ENCODE measurements at places on chromosomes 13 and 19.

DNA sequence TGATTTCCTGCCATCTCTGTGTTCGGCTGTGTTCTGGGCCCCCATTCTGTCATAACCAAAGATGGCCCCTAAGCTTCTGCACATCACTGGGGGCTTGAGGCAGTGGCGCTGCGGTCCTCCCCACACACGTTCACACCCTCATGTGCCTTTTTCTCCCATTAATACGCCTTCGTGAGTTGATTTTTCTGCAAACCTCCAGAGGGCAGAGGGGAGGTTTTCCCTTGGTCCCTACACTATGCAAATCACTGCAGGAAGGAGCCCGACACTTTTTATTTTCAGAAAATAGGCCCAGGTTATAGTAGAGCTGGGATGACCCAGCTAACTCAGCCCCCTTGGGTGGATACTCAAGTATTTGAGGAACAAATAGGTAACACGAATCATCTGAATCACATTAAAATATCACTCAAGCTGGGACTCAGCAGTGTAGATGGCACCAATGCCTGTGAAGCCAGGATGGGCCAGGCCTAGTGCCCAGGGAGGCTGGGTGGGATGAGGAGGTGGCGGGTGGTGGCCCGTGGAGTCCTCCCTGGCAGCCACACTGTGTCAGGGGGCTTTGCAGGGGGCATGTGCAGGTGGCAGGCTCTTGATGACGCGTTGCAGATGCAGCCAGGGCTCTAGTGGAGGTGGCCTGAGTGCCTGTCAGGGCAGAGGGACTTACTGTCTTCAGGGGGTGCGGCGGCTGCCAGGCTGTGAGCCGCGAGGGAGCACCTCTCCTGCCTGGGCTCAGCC, 234.3 kb downstream of the TEX29 start:
- no peak for DNase-seq

DNA sequence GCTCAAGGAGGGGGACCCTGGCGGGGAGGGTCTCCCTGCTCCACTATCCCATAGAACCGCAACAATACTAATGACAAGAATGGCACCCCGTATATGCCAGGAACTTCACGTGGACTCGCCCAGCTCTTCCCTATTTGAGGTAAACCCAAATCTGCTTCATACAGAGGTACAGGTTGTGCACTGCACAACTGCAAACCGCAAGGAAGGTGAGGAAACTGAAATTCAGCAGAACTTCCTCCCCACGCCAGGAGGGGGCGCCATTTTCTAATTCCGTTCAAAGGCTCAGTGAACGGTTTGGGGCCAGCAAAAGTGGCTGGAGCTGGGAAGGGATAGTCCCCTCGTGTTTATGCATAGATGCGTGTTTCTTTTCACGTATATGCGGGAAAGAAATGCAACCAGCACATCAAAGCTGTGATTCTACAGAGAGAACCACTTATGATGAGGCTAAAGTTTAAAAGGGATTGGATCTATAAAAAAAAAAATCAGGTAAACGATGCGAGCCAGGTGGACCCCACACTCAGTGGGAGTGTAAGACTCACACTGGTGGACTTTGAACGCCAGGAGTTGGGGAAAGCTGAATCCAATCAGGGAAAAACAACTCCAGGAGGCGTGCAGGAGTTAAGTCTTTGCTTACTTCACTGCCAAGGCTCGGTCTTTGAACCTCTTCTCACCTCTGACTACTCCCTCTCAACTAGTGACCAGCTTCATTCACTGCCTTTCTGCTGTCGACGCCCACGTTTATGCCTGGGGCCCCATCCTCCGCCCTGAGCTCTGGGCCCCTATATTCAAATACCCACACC, 20.3 kb downstream of the C19orf81 start:
- DNase-seq = no peak

DNA sequence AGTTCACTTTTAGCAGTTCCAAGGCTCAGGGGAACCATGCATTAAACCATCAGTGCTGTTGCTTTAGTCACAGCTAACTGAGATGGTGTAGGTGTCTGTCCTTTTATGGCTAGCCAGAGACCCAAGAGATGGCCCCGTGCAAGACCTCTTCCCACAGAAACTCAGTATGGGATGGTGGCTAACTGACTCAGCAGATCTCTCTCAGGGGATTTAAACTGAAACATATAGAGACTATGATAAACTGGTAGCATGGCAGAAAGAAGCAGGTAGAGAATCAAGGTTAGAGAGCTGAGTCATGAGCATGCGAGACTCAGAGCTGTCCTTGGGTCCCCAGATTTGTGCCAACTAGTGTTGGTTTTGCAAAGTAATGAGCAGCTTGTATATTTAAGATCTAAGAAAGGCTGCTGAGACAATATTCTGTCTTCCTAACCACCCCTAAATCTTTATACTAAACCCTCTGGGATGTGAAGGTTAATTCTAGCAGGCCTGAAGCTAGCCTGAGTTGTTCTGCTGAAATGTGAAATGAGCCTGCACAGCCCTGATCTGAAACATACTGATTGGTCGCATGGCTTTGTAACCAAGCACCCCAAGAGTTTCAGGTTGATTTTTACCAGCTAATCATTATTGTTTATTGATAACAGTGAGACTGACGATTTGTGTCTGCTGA, 6.5 kb upstream of the SCEL start:
- no peak for DNase-seq

DNA sequence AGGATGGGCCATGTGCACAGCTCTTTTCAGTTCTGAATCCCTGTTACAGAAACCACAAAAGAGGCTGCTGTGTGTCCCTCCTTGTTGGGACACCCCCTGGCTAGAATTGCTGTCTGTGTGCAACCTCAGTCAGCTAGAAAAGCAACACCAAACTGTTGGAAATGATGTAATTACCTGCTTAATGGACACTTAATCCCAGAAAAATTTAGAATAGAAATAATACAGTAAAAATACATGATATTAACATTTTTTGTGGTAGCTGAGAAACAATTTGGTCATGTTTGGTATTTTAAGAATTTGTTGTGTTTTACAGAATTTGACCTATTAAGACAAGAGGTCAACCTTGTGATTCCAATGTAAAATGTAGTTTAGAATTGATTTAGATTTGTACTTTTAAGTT, 46.8 kb downstream of the FAM124A start:
- DNase-seq = no peak
